ENCODE measurements at places on chromosomes 2 and 18. TPM values are rescaled to one million over a fixed set of nuclear protein-coding genes. Genes with fewer than 3 reads are reported as not detected.

DNA sequence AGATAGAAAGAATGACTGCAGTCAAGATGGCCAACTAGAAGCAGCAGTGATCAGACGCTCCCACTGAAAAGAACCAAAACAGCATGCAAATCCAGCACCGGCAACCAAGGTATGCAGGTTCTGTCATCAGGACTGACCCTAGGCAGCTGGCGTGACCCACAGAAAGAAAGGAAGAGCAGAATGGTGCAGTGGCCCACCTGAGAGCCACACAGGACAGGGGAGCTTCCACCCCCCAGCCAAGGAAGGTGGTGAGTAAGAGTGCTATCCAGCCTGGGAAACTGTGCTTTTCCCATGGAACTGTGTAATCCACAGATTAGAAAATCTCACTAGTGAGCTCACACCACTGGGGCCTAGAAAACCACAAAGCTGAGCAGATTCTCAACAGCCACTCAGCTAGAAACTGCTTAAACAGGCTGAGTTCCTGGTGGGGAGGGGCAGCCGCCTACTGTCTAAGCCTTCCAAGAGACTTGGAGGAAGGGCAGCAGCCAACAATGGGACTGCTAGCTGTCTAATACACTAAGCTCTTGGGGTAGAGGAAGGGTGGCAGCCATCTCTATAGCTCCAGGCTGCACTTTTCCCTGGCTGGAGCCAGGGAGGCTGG is 127.9 kb downstream of the EVA1A start:
- no peak for DNase-seq

DNA sequence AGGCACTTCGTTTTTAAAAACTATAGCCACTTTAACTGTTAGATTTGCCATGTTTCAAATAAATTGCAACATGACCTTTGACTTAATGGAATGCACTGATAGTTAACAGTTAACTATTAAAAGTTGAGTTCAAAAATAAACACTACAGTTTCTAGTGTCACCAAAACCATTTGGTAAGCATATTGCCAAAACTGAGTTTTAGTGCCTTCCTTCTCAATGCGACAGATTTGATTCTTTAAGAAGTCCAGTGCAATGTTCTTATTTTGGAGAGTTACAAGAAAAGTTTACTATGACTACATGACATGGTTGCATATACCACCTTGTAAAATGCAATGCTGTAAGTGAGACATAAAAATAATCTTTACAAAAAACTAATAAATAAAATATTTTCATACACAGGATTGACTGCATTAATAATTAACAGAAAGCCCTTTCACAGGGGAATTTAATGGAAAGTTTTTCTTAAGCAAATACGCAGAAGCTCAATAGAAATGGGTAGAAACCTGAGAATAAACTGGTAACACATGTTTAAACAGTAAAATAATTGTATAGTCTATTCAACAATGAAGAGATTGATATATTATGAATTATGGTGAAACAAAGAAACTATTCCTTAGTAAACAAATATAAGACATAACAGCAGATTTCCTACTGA is 53.8 kb downstream of the GRB14 start:
- DNase-seq, result no peak

- DNase-seq, result no peak
These were observed 11.3 kb downstream of the NT5C1B start for GRCh38 chr2:18578033-18578432.

Gene TFCP2L1
- polyA plus RNA-seq, result 6.8 TPM

Gene SULT1C4
- 2.0 TPM for polyA plus RNA-seq

Data from stomach (tissue), 19 donors.